ENCODE measurements at places on chromosomes 3 and 15.

DNA sequence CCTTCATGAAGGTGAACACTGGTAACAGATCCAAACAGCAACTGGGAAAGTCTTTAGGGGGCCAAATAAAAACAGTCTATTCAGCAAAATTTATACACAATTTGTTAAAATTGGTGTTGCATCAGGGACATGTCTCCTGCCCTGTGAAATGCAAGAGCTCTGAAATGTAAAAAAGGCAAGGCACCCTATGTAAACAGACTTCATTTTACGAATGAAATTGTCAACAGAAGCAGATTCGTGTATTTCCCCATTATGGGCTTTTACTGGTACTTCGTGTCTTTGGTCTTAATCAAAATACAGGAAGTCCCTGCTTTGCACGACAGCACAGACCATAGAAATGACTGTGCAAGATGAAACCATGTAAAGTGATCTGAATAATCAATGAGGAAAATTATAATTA is 127.3 kb upstream of the THBS1 start:
- DNase-seq, result no peak

DNA sequence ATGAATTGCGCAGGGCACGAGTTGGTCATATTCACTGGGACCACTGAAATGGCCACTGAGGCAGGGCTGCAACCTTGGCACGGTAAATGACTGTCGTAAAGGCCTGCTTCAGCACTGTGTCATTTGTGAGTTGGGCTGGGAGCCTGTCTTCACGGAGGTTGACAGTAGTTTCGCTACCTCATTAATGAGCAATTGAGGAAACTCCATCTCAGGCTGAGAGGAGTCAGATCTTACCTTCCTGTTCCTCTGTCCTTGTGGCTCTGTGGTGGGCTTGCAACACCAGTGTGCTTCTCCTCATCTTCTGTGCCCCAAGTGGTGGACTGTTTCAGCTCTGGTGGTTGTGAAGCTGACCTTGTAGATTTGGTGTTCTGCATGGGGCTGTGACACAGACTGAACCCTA is 80.1 kb upstream of the EIF1B start:
- no peak for DNase-seq

DNA sequence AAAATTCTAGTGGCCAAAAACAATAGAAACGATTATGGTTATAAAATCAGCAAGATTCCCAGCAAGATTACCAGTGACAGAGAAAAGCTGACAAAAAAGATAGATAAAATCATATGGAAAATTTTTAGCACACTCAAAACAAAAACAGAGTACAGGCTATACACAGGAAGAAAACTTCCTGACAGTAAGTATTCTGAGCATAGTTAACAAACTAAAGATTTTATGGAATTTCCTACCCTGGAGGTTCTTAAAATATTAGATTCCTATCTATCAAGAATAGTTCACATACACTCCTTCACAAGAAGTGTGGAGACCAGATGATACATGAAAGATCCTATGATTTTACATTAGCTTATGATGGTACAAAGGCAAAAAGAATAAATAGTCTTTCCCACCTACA is 50.8 kb downstream of the ZNF148 start:
- no peak for DNase-seq

DNA sequence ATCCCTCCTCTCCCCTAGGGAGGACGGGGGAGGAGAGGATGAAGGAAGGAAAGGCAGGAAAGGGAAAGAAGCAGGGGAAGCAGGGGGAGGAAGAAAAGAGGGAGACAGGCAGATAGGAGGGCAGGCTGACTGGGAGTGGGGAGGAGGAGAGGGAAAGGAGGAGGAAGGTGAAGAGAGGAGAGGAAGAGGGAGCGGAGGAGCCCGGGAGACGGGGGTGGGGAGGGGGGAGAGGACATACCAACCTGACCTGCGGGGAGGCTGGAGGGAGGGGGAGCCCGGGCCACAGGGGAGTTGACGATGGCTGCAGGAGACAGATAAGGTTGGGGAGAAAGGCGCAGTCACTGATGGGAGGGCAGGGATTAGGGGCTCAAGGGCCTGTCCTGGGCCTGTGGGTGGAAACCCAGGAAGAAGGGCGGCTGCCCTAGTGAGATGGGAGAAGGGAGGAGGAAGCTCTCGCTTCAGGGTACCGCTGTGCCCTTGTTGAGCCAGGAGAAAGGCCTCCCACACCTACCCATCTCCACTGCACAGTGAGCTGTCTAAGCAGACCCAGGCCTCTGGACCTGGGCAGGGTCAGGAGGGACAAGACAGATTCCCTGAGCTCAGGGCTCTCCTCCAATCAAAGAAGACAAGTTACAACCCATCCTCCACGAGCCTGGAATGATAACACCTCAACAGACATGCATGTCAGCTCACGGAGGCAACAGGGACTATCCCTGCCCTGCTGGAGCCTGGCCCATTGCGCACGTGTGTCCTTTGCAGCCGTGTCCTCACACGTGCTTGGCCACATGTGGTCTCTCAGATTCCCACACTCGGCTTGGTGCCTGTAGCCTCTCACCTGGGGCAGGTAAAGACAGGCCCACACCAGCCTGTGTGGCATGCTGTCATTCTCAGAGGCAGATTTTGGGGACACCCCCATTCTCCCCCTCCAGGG is 27.9 kb downstream of the C3orf18 start:
- no peak for DNase-seq

- no peak for DNase-seq
These were observed 65.4 kb upstream of the C3orf80 start for GRCh38 chr3:160159806-160160205.

DNA sequence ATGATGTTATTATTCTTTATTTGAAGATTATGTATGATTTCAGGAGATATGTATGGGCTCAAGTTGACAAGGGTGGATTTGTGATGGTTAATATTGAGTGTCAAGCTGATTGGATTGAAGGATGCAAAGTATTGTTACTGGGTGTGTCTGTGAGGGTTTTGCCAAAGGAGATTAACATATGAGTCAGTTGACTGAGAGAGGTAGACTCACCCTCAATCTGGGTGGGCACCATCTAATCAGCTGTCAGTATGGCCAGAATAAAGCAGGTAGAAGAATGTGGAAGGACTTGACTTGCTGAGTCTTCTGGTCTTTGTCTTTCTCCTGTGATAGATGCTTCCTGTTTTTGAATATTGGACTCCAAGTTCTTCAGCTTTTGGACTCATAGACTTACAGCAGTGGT is 973.7 kb downstream of the MCTP2 start:
- no peak for DNase-seq

- DNase-seq, result no peak
These were observed 26.0 kb downstream of the RPN1 start for GRCh38 chr3:128624526-128625138.

DNA sequence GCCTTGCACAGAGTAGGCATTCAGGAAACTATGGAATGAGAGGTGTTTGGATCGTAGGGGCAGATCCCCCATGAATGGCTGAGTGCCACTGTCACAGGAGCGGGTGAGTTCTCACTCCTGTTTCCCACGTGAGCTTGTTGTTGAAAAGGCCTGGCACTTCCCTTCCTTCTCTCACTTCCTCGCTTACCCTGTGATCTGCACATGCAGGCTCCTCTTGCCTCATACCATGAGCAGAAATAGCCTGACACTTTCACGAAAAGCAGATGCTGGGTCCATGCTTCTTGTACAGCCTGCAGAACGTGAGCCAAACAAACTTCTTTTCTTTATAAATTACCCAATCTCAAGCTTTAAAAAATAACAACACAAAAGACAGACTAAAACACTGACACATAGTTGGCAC is 55.4 kb downstream of the AGBL1 start:
- no peak for DNase-seq

GRCh38 chr3:167882057-167882667 is 146.6 kb downstream of the SERPINI1 start:
- peak; percentile 8 for DNase-seq

DNA sequence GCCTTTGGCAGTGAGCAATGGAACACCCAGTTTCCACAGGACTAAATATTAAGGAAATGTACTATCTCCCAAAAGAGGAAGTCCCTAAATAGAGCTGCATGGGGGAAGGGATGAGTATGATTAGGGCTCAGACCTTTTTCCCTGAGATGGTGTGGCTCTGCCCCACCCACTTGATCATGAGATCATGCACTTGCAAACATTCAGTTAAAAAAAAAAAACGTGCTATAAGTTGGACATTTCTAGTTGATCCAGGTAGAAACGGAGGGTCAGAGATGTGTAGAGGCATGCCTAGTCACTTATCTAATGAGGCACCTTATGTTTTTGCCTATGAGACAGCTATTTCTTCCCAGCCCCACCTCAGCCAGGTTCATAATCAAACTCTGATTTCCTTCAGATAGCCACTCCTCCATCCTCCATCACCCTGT is 24.5 kb upstream of the SSR3 start:
- DNase-seq, result no peak

DNA sequence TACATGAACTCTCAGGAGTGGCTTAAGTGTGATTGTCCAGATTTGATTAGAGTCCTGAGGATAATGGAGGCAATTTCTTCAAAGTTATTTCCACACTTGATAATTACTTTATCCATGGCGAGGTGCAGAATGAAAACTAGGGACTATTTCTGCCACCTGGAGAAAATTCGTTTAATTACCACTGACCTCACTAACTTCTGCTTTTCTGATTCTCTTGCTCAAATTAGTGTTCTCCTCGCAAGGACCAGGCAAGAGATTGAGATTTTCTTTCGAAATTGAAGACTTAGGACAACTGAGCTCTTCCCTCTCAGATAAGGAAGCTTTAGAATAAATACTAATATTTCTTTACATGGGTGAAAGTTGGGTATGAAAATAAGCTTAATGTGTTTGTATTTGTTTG is 135.2 kb downstream of the RYR3 start:
- no peak for DNase-seq

- DNase-seq, result no peak
These were observed 29.6 kb downstream of the GADL1 start for GRCh38 chr3:30864836-30865235.

- DNase-seq, result no peak
These were observed 72.5 kb downstream of the UMPS start for GRCh38 chr3:124802702-124803101.

DNA sequence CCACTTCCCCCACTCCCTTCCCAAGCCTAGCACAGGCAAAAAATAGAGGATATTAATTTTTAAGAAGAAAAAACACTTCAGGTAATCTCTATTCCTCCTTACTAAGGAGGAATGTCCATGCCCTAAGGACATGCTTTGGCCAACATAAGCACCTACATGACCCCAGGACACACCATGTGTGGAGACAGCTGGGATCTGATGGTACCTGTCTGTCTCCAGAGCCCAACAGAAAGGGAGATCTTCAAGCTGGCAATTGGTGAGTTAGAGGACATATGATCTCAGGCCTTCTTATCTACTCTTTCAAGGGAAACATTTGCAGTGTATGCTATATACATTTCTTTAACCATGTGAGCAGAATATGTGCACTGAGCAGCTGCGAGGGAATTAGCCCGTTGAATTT is 7.0 kb downstream of the TM4SF4 start:
- DNase-seq, result no peak

DNA sequence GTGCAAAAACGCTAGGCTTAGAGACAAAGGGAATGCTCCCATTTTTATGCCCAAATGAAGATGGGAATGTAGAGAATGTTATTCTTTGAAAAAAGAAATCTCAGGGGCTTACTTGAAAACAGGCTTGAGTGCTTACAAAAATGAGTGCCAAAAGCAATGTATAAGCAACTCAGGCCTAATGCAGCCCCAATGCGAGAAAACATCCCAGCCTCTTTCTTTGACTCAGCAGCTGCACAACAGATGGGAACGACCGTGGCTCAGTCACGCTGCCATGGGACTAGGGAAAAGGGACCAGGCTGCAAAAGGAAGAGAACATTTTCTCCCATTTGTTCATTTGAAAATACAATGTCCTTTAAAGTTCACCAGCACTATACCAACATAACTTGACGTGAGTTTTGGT is 246.4 kb upstream of the LRIG1 start:
- no peak for DNase-seq

GRCh38 chr3:25478964-25479726 is 51.1 kb downstream of the RARB start:
- no peak for DNase-seq

DNA sequence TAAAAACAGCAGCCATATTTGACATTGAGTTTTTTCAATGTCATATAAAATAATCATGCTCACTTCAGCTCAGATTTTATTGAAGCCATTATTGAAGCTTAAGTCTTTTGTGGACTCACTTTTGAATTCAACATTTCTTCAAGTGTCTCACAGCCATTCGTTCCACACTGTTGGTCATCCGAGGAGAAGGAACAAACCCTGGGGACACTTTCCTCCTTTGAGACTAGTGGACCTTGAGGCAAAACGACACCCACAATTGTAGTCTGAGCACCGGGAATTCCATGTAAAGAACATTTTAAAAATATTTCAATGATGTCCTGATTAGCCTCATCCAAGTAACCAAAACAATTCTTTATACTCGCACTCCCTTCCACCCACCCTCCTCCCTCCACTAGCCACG is 174.7 kb downstream of the CD47 start:
- DNase-seq, result no peak
